ENCODE measurements at places on chromosomes 3 and 15. TPM values are rescaled to one million over a fixed set of nuclear protein-coding genes. Genes with fewer than 3 reads are reported as not detected.
A peak's percentile ranks its signal among the peaks of the same experiment; 100 is the strongest.

DNA sequence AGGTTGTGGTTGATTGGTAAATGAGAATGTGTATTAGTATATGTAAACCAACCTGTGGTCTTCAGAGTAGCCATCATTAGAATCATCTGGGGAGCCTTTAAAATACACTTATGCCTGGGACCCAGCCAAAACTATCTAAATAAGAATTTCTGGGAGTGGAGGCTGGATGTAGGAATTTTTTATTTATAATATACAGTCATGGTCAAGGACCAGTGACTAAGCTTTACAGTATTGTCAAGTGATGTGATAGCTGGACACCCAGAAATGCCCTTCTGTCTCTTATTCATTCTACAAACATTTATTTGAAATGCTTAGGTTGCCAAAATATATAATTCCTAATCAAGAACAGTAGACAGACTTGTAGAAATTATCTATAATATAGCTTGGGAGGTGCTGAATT, 132.2 kb downstream of the MBNL1 start:
- no peak overlapping the region for H3K4me3 ChIP-seq
- DNase-seq: no peak
- H3K27me3 ChIP-seq: no peaks in the 10 kb centered on the region
- peaks cover 25% of the 10 kb centered on the region for H3K4me1 ChIP-seq
- no peak overlapping the region for H3K27ac ChIP-seq
- H3K36me3 ChIP-seq: peaks cover 31% of the 10 kb centered on the region

- peaks cover 49% of the 10 kb centered on the region for H3K36me3 ChIP-seq
- H3K4me3 ChIP-seq: no peak overlapping the region
- peaks cover 11% of the 10 kb centered on the region for H3K4me1 ChIP-seq
- H3K27me3 ChIP-seq: no peaks in the 10 kb centered on the region
Observed at GRCh38 chr3:47035645-47036044, 56.2 kb downstream of the NBEAL2 start.

- H3K27ac ChIP-seq: no peak overlapping the region
- no peaks in the 10 kb centered on the region for H3K36me3 ChIP-seq
- H3K4me1 ChIP-seq: no peaks in the 10 kb centered on the region
- no peak overlapping the region for H3K4me3 ChIP-seq
- H3K27me3 ChIP-seq: no peaks in the 10 kb centered on the region
Observed at GRCh38 chr15:70411143-70411863, 313.6 kb upstream of the TLE3 start.

- H3K27me3 ChIP-seq: peaks cover 2% of the 10 kb centered on the region
- no peak overlapping the region for H3K27ac ChIP-seq
- no peak overlapping the region for H3K4me3 ChIP-seq
- DNase-seq: no peak
- no peaks in the 10 kb centered on the region for H3K4me1 ChIP-seq
Observed at GRCh38 chr15:101803676-101804075, 367 bp downstream of the OR4F6 start.

- DNase-seq: no peak
- H3K4me1 ChIP-seq: no peaks in the 10 kb centered on the region
- H3K27ac ChIP-seq: no peak overlapping the region
Observed at GRCh38 chr15:83830381-83830780, 176.5 kb downstream of the ADAMTSL3 start.

DNA sequence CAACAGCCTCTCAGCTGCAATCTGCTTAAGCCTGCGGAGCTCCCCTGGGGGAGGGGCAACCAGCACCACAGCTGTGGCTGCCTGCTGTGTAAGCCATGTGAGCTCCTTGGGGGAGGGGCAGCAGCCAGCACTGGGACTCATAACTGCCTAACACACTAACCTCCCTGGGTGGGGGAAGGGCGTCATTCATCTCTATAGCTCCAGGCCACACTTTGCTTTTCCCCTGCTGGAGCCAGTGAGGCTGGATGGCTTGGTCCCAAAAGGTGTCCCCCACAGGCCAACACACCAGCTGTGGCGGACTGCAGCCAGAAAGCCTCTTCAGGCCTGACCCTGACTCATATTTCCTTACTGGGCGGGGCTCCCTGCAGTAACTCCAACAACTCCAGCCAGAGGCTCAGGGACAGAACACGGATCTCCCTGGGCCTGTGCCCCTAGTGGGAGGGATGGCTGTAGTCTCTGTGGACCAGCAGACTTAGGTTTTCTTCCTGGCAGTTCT, 129.8 kb downstream of the PPM1L start:
- H3K27ac ChIP-seq: no peak overlapping the region
- no peak for DNase-seq
- H3K36me3 ChIP-seq: no peaks in the 10 kb centered on the region

GRCh38 chr3:13054341-13055285, 18.6 kb downstream of the IQSEC1 start:
- no peak for DNase-seq
- no peaks in the 10 kb centered on the region for H3K4me1 ChIP-seq
- H3K27ac ChIP-seq: no peak overlapping the region
- no peak overlapping the region for H3K4me3 ChIP-seq
- H3K36me3 ChIP-seq: no peaks in the 10 kb centered on the region
- H3K27me3 ChIP-seq: no peaks in the 10 kb centered on the region

DNA sequence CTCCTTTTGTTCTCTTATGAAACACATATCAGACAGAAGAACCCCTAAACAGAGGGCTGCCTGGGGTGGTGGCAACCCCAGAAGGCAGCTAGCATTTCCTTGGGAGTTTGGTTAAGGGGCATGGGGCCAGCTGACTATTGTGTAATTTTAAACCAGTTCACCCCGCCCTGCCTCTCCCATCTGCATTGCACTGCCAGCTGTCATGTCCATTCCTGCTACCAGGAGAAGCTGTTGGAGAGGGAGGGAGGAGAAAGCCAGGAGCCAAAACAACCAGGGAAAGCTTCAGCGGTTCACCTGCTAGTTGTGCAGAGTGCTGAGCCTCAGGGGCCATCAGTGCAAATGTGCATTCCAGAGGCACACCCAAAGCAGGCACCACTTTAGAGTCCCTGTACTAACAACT, 47.6 kb upstream of the ATP1B3 start:
- no peak overlapping the region for H3K27ac ChIP-seq
- no peaks in the 10 kb centered on the region for H3K27me3 ChIP-seq
- no peak for DNase-seq
- no peak overlapping the region for H3K4me3 ChIP-seq

GRCh38 chr15:89780601-89781000, 4.5 kb downstream of the MESP2 start:
- no peak overlapping the region for H3K4me3 ChIP-seq
- H3K27me3 ChIP-seq: peaks cover 4% of the 10 kb centered on the region
- H3K27ac ChIP-seq: no peak overlapping the region
- no peaks in the 10 kb centered on the region for H3K36me3 ChIP-seq

DNA sequence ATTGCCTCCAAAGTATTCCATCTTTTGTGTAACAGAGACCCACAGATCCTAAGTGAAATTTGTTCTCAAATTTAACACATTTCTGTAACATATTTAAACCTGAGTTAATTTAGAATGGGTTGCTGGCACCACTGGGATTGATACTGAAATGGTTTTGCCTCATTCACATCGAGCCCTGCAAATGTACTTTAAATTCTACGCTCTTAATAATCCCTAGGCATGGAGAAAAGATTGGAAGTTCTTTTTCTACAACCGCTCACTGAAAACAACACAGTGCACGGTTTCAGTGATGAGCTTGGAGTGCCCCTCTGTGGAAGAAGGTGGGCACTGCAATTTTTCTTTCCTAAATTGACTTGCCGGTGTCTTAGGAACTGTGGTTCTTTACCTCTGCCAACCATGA, 109.9 kb upstream of the ATP11B start:
- peaks cover 27% of the 10 kb centered on the region for H3K27me3 ChIP-seq
- peak; percentile 77 for DNase-seq
- H3K36me3 ChIP-seq: no peaks in the 10 kb centered on the region
- peaks cover 9% of the 10 kb centered on the region for H3K4me1 ChIP-seq
- no peak overlapping the region for H3K27ac ChIP-seq

- no peaks in the 10 kb centered on the region for H3K4me1 ChIP-seq
Observed at GRCh38 chr3:118766306-118766669, 268.4 kb downstream of the IGSF11 start.

- no peaks in the 10 kb centered on the region for H3K27me3 ChIP-seq
- peak overlapping the region; percentile 80 for H3K27ac ChIP-seq
- peaks cover 60% of the 10 kb centered on the region for H3K4me1 ChIP-seq
- peak overlapping the region; percentile 82 for H3K4me3 ChIP-seq
- peak; percentile 30 for DNase-seq
Observed at GRCh38 chr15:73994912-73995622, 551 bp downstream of the PML start.

DNA sequence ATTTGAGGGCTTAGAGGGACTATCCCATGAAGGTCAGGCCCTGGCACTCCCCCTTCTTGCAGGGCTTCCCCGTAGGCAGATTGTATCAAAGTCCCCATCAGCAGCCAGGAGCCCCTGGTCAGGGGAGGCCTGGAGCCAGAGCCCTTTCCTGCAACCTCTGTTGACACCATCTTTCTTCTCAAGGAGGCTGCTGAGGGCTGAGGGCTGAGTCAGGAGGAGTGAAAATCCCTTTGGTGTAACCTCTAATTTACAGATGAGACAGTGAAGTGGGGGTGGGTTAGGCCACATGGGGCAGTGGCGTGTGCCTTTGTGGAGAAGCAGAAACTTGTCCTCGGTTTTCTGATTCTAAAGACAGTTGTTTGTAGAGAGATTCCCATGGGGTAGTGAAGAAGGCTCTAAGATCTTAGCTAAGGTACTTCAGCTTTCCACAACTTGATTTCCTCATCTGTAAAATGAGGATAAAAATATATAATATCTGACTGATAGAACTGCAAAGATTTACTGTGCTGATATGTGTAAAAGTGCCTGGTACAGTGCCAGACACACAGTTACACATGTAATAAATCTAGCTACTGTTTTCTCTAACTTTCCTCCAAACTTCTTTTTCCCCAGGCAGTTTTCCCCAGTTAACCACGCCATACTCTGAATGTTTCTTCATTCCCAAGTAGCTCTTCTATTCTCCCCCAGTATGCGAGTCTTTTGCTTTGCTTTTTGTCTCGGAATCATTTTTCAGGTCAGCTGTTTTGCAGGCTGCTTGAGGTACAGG, 249.4 kb upstream of the TPM1 start:
- no peaks in the 10 kb centered on the region for H3K27me3 ChIP-seq
- no peak overlapping the region for H3K4me3 ChIP-seq
- H3K27ac ChIP-seq: no peak overlapping the region
- no peaks in the 10 kb centered on the region for H3K4me1 ChIP-seq
- no peak for DNase-seq
- H3K36me3 ChIP-seq: no peaks in the 10 kb centered on the region

DNA sequence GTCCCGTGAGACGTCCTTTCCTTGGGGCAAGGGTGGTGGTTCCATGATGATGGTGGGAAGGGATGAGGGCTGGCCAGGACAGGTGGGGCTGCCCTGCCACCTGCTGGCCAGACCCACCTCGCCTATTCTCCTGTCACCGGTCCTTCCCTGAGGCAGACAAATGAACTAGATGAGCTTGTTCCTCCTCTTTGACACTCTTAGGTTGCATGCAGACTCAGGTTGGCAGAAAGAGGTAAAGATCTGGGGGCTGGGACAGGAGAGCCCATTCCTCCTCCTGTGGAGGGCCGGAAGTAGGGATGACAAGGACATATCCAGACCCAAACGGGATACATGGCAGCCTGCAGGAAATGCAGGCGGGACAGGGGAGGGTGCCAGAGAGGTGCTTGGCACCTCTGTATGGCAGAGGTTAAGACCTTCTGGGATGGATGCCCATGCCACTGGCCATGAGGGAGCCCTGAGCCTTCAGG, 38.6 kb downstream of the ACSBG1 start:
- peak; percentile 37 for DNase-seq
- H3K27me3 ChIP-seq: no peaks in the 10 kb centered on the region
- no peaks in the 10 kb centered on the region for H3K36me3 ChIP-seq
- H3K4me3 ChIP-seq: no peak overlapping the region
- H3K4me1 ChIP-seq: no peaks in the 10 kb centered on the region
- no peak overlapping the region for H3K27ac ChIP-seq

- no peak overlapping the region for H3K27ac ChIP-seq
- no peaks in the 10 kb centered on the region for H3K27me3 ChIP-seq
- no peaks in the 10 kb centered on the region for H3K36me3 ChIP-seq
- no peak for DNase-seq
Observed at GRCh38 chr3:24336101-24336500, 158.5 kb downstream of the THRB start.

DNA sequence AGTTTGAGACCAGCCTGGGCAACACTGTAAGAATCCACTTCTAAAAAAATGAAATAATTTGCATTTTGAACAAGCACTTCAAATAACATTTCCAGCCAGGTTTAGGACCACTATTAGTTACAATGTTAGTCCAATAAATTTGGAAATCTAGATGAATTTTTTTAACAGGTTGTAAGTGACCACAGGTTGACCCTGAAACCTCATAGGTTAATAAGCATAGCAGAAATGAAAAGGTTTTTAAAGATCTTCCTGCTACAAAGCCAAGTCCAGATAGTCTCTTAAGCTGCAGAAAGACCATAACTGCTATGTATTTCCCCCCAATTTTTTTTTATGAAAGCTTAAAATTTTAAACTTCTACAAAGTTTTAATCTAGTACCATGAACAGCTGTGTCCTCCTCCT, 1.5 kb upstream of the NIT2 start:
- H3K36me3 ChIP-seq: no peaks in the 10 kb centered on the region
- H3K27me3 ChIP-seq: no peaks in the 10 kb centered on the region
- H3K4me3 ChIP-seq: no peak overlapping the region

GRCh38 chr3:170145278-170145677, 36.3 kb downstream of the PHC3 start:
- H3K36me3 ChIP-seq: peaks cover 21% of the 10 kb centered on the region
- no peak overlapping the region for H3K27ac ChIP-seq
- DNase-seq: no peak
- no peaks in the 10 kb centered on the region for H3K27me3 ChIP-seq

- H3K4me3 ChIP-seq: no peak overlapping the region
- no peaks in the 10 kb centered on the region for H3K4me1 ChIP-seq
- H3K36me3 ChIP-seq: peaks cover 2% of the 10 kb centered on the region
Observed at GRCh38 chr15:22947101-22948000, 32.8 kb downstream of the CYFIP1 start.

- DNase-seq: no peak
- H3K27ac ChIP-seq: no peak overlapping the region
- peaks cover 40% of the 10 kb centered on the region for H3K4me1 ChIP-seq
- H3K36me3 ChIP-seq: no peaks in the 10 kb centered on the region
Observed at GRCh38 chr15:58489289-58490085, 57.7 kb downstream of the LIPC start.

DNA sequence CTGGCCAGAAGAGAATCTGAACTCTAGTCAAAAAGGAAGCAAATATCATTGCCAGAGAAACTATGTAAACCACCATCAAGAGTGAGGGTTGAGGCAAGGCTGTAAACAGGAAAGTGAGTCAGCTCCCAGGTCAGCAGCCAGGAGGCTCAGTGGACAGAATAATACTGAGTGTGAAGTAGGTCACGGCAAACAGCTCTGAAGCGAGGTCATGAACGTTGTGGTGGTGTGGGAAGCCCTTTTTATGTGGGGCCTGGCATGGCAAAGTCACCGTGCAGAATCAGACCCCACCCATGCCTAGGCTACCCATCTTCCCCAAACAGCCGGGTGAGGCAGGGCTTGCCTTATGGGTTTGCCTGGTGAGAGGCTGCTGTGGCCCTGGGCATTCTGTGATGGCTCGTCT, 43.9 kb downstream of the THBS1 start:
- H3K27me3 ChIP-seq: no peaks in the 10 kb centered on the region
- peaks cover 75% of the 10 kb centered on the region for H3K4me1 ChIP-seq
- H3K27ac ChIP-seq: peak overlapping the region; percentile 100
- H3K4me3 ChIP-seq: no peak overlapping the region
- no peaks in the 10 kb centered on the region for H3K36me3 ChIP-seq

ADAMTS7 gene
- 0.16 TPM for total RNA-seq

SAMD7 gene
- total RNA-seq: not detected

LMOD3 gene
- not detected for total RNA-seq

ATP13A4 gene
- total RNA-seq: 1.3 TPM

EXD1 gene
- total RNA-seq: not detected

GOLGA8N gene
- total RNA-seq: 238 TPM

FEM1B gene
- total RNA-seq: 67.9 TPM

ABHD6 gene
- 9.3 TPM for total RNA-seq

FGF7 gene
- total RNA-seq: not detected

CNBP gene
- 223 TPM for total RNA-seq

KCNMB3 gene
- 1.3 TPM for total RNA-seq

CLDN18 gene
- total RNA-seq: not detected

HRH1 gene
- not detected for total RNA-seq

SAMMSON gene
- not detected for total RNA-seq
